ENCODE measurements at places on chromosomes 2 and 18. TPM values are rescaled to one million over a fixed set of nuclear protein-coding genes. Genes with fewer than 3 reads are reported as not detected.

ACTR3 gene
- 214 TPM for total RNA-seq

CAPN14 gene
- 35.1 TPM for total RNA-seq

ROCK2 gene
- 20.7 TPM for total RNA-seq

NPHP1 gene
- total RNA-seq = 2.4 TPM

MAP3K19 gene
- not detected for total RNA-seq

HNMT gene
- total RNA-seq = 1.1 TPM

FBXO15 gene
- total RNA-seq = 0.13 TPM

AQP12A gene
- not detected for total RNA-seq

ZNF385B gene
- not detected for total RNA-seq

C2orf81 gene
- 0.26 TPM for total RNA-seq

C2orf68 gene
- 18.8 TPM for total RNA-seq

CD226 gene
- total RNA-seq = 0.53 TPM

IKZF2 gene
- total RNA-seq = 27.4 TPM

C2orf72 gene
- under 0.01 TPM for total RNA-seq

CHRND gene
- not detected for total RNA-seq

GPR45 gene
- not detected for total RNA-seq

CASP8 gene
- 20.9 TPM for total RNA-seq

CNPPD1 gene
- total RNA-seq = 44.2 TPM

SLC9A2 gene
- under 0.01 TPM for total RNA-seq

OR6B2 gene
- not detected for total RNA-seq

GATA6 gene
- 2.9 TPM for total RNA-seq

GPR17 gene
- total RNA-seq = not detected

NDC80 gene
- 0.26 TPM for total RNA-seq

DIPK1C gene
- not detected for total RNA-seq

PKDCC gene
- 0.79 TPM for total RNA-seq

MMADHC gene
- 155 TPM for total RNA-seq

FMNL2 gene
- 24.7 TPM for total RNA-seq

EPAS1 gene
- 99.8 TPM for total RNA-seq

TFCP2L1 gene
- 5.5 TPM for total RNA-seq

ARL4C gene
- 7.8 TPM for total RNA-seq

COLEC12 gene
- total RNA-seq = under 0.01 TPM

CHN1 gene
- 2.6 TPM for total RNA-seq

SPATA3 gene
- not detected for total RNA-seq

ITSN2 gene
- 32.4 TPM for total RNA-seq

POTEC gene
- total RNA-seq = under 0.01 TPM

CACNB4 gene
- 0.53 TPM for total RNA-seq

C1QL2 gene
- not detected for total RNA-seq

ERMN gene
- not detected for total RNA-seq

ZNF236 gene
- total RNA-seq = 5.3 TPM

NRBP1 gene
- 125 TPM for total RNA-seq

TRIM43 gene
- total RNA-seq = under 0.01 TPM

DUSP19 gene
- total RNA-seq = 0.38 TPM

OXER1 gene
- not detected for total RNA-seq

TRABD2A gene
- total RNA-seq = 0.64 TPM

CD207 gene
- total RNA-seq = not detected

CD8B gene
- not detected for total RNA-seq

OBSL1 gene
- 15.2 TPM for total RNA-seq

TTR gene
- not detected for total RNA-seq

FOXD4L1 gene
- total RNA-seq = 0.13 TPM

SGO2 gene
- 0.79 TPM for total RNA-seq

CFC1 gene
- not detected for total RNA-seq

ALKAL2 gene
- not detected for total RNA-seq

MRPL44 gene
- 25.7 TPM for total RNA-seq

SERPINB12 gene
- total RNA-seq = 1.4 TPM

NIFK gene
- total RNA-seq = 65.0 TPM

All from bronchial epithelial cell (primary cell).